ENCODE measurements at places on chromosomes 7 and 10.
A peak's percentile ranks its signal among the peaks of the same experiment; 100 is the strongest.

DNA sequence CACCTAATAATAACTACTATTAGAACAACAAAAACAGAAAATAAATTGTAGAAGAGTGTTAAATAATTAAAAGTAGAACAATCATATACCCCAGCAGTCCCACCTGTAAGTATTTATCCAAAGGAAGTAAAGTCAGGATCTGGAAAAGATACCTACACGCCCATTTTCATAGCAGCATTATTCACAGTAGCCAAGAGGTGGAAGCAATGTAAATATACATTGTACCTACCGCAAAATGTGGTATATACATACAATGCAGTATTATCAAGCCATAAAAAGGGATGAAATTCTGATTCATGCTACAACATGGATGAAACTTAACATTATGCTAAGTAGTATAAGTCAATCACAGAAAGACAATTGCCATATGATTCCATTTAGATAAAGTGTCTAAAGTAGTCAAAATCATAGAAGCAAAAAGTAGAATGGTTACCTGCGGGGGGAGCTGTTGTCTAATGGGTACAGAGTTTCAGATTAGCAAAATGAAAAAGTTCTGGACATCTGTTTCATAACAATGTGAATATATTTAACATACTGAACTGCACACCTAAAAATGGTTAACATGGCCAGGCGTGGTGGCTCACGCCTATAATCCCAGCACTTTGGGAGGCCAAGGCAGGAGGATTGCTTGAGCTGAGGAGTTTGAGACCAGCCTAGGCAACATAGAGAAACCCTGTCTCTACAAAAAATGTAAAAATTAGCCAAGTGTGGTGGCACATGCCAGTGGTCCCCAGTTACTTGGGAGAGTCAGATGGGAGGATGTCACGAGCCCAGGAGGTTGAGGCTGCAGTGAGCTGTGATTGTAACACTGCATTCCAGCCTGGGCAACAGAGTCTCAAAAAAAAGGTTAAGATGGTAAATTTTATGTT lies 6.0 kb upstream of the TMED4 start:
- no peak for DNase-seq

DNA sequence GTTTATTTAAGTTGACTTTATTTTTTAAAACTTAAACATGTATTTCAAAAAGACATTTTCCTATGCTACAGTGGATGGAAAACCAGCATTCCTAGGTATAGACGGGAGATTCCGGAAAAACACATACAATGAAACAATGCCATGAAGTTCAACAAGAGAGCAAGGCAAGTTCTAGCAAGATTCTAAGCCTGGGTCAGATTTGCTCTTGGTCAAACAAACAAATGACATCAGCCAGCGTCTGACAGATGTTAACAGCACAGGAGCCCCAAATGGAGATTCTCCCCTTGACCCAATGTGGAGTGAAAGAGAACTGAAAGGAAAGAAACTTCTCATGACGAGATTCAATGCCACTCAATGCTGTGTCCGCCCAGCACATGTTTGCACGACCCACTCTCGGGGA lies 149.9 kb downstream of the NEURL1 start:
- DNase-seq = no peak

DNA sequence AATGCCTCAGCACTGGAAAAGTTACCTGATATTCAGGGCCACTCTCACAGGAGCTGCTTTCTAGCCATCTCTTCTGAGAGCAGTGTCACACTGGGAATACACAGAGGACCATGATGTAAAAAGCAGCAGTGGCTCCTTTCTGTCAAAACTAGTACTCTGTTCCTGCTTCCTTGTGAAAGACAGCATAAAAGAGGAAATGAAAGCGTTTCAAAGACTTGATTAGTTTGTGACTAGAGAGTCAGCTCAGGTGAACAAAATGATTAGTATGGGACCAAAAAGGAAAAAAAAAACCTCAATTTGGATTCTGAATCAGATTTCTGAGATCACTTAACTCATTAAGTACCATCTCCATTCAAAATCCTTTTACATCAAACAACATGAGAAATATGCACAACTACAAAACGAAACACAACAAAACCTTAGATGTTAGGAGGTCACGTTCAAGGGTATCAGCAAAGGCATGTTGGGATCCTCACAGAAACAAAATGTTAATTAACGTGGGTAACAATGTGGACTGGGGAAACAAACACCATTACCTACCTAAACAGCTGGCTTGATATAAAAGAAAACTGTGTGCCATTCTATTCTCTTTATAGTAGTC lies 103.7 kb downstream of the MACC1 start:
- no peak for DNase-seq

DNA sequence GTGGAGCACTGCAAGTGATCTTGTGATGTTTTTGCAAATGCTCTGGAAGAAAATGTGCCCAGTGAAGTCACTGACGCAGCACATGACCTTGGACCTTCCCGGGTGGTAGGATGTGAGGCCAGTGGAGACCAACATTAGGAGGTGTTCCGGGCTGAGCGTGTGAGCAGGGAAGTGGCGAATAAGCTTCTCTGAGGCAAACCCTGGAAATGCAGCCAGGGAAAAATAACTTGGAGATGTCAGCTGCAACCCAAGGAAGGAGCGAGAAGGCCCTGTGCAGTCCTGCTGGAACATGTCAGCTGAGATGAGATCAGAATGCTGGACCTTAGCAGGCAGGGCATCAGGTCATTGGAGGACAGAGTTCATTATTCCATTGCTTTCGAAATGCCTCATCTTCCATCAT lies 18.6 kb upstream of the SDK1 start:
- DNase-seq = no peak

DNA sequence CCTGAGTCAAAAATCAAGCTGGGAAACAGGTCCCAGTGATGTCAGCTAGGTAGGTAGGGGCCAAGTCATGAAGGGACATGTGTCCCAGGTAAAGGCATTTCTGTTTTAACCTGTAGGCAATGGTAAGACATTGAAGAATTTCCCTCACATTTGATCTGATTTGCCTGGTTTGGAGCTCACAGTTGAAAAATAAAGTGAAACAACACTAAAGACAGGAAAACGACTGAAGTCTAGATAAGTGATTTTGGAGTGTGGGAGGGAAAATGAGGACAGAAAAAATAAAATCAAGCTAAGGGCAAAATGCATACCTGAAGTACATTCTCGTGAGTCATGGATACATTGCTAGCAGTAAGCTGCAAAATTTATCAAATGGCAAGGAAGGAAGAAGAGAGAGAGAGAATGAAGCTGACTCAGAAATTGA lies 169.9 kb downstream of the SKIDA1 start:
- no peak for DNase-seq

DNA sequence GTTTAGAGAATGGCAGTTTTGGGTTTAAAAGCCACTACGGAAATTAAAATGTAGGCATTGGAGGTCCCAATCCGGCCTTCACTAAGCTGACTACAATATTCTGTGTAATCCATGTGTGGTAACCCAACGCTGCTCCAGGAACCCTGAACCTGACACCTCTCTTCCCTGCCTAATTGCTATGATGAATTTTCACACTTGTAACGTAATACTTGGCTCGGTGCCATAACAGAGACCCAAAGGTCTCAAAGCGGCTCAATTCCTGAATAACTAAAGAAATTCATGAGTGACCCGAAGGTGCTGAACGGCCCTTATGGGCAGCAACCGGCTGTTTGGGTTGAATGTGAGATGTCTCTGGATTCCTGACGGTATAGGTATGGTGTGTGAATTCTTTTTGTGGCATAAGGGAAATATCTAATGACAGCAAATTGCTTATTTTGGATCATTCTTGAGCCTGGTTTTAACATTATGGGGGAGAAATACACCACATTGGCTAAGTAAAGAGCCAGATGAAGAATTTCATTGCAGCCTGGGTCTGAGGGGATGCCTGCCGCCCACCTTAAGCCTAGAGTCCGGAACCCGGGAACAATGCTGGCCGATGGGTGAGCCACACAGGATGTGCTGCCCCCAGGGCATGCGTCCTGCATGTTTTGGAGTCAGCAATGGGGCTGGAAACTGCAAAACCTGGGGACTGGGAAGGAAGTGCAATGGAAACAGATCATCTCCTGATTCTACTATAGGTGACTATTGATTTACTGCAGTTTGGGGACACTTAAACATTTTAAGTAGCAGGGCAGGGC lies 69.7 kb upstream of the FZD8 start:
- no peak for DNase-seq

GRCh38 chr10:72242675-72243074 lies 26.6 kb upstream of the ASCC1 start:
- peak; percentile 42 for DNase-seq

DNA sequence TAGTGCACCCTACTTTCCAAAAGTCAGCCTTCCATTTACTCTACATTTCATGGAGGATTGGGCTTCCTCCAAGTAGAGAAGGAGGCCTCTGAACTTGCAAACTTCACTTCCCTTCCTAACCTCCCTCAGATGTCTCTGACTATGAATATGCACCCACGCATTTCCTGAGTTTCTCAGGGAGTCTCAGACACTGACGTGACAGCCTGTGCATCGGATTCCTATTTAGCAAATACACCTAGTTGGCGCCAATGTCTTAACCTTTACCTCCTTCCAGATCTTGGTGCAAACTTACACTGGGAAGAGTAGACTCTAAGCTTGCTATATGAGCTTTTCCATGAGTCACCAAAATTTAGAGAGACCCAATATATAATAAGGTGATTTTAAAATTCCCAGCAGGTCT lies 920.1 kb upstream of the AUTS2 start:
- no peak for DNase-seq

- DNase-seq = no peak
Observed at GRCh38 chr7:48261696-48262095, 90.4 kb downstream of the ABCA13 start.

DNA sequence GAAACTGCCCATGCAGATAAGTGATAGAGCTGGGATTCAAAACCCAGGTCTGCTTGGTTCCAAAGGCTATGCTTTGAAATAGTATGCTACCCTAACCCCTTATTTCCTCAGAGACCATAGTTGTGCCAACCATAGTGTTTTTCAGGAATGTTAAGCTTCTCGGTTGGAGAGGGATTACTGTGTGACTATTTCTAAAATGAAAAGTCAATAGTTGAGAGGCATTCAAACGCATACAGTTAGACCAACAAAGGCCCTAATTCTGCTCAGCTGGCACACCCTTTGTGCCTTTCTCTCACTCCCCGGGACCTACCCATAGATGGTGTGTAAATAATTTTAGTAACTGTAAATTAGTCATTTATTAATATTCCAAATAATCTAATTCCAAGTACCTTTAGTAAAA lies 64.6 kb upstream of the RNF148 start:
- peak; percentile 25 for DNase-seq

GRCh38 chr10:110244550-110244949 lies 37.1 kb downstream of the MXI1 start:
- no peak for DNase-seq
